Muscle of arm (tissue), 14 donors: ENCODE measurements at places on chromosomes 6 and 20. TPM values are rescaled to one million over a fixed set of nuclear protein-coding genes. Genes with fewer than 3 reads are reported as not detected.

- DNase-seq = no peak
These were observed 39.6 kb downstream of the PLCG1 start for GRCh38 chr20:41176711-41177552.

- no peak for DNase-seq
These were observed 356.9 kb downstream of the KIF16B start for GRCh38 chr20:16216227-16216913.

DNA sequence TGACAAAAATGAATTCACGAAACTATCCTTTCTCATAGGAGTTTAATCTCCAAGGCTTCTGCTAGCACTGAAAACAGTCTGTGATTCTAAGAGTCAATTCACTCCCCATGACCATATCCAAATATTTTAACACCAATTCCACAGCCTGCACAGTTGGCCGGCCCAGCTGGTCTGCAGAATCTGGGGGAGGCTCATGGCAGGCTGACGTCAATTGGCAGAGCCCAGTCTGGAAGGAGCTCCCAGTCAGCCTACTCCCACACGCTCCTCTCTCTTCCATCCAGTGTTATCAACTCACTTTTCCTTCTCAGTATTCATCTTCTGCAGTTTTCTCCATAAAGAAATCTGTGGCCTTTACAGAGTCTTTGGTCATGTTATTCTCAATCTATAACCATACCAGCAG, 111.0 kb downstream of the TBXT start:
- DNase-seq = peak; percentile 35

- no peak for DNase-seq
These were observed 79.2 kb downstream of the PRND start for GRCh38 chr20:4800676-4801449.

- DNase-seq = no peak
These were observed 1.4 kb upstream of the POU3F2 start for GRCh38 chr6:98833057-98833306.

- no peak for DNase-seq
These were observed 100.2 kb downstream of the UST start for GRCh38 chr6:148846778-148847761.

- peak; percentile 20 for DNase-seq
These were observed 91.1 kb upstream of the OPRM1 start for GRCh38 chr6:153947808-153948447.

- DNase-seq = no peak
These were observed 12.2 kb downstream of the TTLL2 start for GRCh38 chr6:167336844-167337630.

DNA sequence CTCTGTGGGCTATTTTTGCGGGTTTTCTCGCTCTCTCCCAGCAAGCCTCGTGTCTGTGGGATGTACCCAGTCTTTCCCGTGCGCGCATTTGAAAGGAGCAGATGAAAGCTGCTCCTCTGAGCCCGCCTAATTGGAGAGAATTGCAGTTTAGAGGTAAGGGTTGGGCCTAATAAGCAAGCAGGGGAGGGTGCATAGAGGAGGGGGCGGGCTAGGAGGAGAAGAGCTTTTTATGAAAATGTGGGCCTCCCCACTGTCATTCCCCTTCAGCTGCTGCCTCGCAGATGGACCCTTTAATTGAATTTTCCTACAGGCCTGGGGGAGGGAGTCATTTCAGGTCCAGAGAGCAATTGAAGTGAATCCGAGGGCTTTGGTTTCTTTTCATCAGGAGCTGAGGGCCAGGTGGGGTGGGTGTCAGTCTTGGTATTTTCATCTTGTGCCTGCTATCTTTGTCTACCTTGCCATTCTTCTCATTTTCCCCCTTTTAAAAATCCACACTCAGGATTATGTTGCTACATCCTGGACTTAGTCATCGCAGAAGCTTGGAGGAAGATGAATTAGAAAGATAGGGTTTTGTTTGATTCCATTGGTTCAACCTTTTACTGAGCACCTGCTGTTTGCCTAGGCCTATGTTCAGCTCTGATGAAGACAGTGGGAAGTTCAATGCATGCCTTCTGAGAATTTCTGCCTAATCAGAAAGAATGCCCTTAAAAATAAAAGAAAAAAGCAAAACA, 423.4 kb downstream of the CD83 start:
- no peak for DNase-seq

DNA sequence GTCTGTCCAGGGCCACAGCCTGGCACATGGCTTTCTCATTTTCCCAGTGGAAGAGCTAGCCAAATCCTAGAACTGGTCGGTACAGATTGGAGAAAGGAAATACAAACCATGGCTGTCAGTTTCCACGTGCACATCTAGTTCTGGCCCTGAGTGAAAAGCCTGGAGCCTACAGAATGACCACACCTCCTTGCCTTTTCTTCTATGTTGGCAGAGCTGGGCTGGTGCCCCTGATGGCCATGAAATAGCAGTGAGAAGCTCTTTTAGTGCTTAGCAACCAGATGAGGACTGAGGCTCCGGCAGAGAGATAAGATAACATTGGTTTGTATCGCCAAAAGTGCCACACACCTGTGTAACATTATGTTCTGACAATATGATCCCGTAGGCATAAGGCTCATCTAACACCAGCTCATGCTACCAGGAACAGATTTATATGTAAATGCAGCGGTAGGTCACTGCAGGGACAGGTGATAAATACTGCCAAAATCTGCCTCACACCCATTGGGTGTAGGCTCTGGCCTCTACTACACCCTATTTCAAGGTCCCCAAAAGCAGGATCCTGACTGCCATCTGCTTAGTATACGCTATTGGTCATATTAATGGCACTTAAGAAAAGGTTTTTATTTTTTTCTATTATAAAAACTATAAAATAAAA, 39.9 kb upstream of the TBC1D7 start:
- DNase-seq = no peak

GRCh38 chr20:37729452-37729851, 35.6 kb downstream of the CTNNBL1 start:
- no peak for DNase-seq

DNA sequence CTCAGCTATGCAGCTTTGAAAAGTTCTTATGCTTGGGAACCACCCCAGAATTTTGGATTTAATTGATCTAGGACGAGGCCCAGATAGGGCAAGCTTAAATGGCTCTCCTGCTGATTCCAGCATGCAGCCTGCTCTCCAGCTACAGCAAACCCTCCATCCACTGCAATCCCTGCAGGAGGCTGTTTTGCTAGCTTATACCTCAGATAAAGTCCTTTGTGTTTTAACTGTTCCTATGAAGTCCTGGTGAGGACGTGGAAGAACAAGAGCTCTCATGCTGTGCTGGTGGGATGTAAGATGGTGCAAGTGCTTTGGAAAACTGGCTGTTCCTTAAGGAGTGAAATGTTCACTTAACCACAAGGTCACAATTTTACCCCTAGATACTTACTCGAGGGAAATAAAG, 25.5 kb upstream of the NXT1 start:
- no peak for DNase-seq

DNA sequence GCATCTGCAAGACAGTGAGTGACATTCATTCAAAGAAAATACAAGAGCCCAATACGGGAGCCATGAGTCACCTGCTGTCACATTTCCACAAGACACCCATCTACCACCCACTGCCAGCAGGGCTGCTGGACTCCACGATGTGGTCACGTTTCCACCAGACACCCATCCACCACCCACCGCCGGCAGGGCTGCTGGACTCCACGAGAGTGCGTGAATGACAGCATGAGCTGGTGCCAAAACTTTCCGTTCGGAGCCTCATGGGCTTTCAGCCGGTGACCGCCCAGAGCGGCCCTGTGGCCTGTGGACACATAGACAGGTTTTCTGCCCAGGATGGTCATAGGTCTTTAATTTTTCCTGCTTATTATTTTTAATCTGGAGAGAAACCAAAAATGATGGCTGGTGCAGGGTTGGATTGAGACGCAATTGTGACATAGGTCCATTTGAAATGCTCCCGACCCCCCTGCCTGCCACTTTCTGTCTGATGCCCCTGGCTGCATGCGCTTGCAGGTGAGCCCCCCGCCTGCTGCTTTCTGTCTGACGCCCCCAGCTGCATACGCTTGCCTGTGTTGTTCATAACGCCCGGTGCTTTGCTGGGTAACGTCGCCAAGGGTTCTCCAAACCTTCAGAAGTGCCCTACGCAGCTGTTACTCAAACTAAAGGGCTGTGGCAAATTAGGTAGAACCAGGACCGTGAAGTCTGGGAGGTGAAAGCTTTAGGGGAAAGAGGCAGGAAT, 59.1 kb upstream of the SMOC2 start:
- no peak for DNase-seq

DNA sequence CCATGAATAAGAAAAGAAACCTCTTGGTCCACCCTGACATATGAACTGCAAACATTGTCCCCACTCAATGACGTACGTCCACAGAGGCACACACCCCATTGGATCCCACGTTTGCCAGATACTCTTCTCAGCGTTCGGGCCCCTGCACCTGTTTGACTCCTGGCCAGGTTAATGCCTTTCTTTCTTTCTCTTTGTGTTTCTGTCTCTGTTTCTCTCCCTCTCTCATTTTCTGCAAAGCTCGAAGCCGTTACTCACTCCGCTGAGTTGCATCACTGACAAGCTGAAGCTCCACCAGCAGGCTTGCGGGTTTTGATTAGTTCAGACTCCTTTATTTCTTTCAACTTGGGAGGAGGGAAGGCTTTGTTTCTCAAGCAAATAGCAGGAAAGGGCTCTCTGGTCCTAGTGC, 135.5 kb upstream of the SUPT3H start:
- DNase-seq = no peak

GRCh38 chr6:133350928-133351327, 109.8 kb downstream of the EYA4 start:
- DNase-seq = no peak

BCLAF1 gene
- polyA plus RNA-seq = 212 TPM

TCP11 gene
- not detected for polyA plus RNA-seq

PI3 gene
- 0.40 TPM for polyA plus RNA-seq

VIP gene
- 0.85 TPM for polyA plus RNA-seq
